Bronchial smooth muscle cell (primary cell): ENCODE measurements at places on chromosomes 7 and 10. TPM values are rescaled to one million over a fixed set of nuclear protein-coding genes. Genes with fewer than 3 reads are reported as not detected.

Gene CALHM3
- total RNA-seq = not detected in 2 replicates

Gene CARD11
- under 0.01 TPM in 1 of 2 replicates, not detected in the other for total RNA-seq

Gene UCMA
- not detected in 2 replicates for total RNA-seq

Gene ANXA8
- 0.32 and 0.52 TPM in 2 replicates for total RNA-seq

Gene COA1
- total RNA-seq = 21.0 and 30.3 TPM in 2 replicates

Gene SPDYE2B
- not detected in 2 replicates for total RNA-seq

Gene FRMD4A
- 10.6 and 12.9 TPM in 2 replicates for total RNA-seq

Gene KLHL7
- 21.6 and 31.5 TPM in 2 replicates for total RNA-seq

Gene FAM24B
- 7.3 and 10.7 TPM in 2 replicates for total RNA-seq

Gene ZNF425
- total RNA-seq = 6.3 and 6.5 TPM in 2 replicates

Gene SFMBT2
- total RNA-seq = 0.17 and 0.47 TPM in 2 replicates

Gene ABCC2
- total RNA-seq = 0.47 and 0.60 TPM in 2 replicates
